ENCODE measurements at places on chromosomes 16 and 17.

DNA sequence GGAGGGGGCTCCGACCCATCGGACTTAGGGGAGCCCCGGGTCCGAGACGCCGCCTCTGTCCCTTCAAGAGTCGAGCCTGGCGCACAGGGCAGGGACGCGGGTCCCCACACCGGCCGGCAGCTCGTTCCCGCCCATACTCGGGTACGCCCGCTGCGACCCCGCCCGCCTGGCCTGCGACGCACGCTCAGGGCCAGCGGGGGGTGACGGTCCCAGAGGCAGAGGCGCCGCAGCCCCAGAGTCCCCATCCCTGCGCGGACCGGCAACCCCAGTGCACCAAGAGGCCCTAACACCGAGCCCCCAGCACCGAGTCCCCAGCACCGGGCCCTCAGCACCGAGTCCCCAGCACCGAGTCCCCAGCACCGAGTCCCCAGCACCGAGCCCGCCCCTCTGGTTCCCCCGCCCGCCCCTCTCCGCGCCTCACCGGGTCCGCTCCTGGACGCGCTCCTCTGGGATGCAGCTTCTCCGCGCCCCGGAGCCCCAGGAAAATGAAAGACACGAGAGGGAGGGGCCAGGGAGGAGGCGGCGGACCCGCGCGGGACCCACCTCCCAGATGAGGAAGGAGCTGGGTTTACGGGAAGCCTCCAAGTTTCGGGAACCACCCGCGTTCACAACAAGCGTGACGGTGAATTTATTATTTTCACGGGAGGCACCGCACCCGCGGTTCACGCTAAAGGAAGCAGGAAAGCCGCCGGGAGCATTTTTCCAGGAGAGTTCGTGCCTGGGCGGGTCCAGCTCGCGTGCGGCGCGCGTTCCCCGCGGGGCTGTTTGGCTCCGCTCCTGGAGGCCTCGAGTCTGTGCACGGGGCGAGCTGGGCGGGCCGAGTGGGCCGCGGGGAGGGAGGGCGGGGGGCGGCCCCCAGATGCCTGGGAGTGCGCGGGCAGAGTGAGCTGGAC lies at the start of gene SECTM1:
Gene SECTM1, minus strand, starts transcription at position 488 of the 893 bp plus-strand sequence. CDS start 6,526 bp downstream, outside the sequence.
- DNase-seq, result no peak

- peak; percentile 76 for DNase-seq
Observed at GRCh38 chr16:68074850-68075555, 10.2 kb upstream of the NFATC3 start.

GRCh38 chr17:35489944-35490343 lies 41.4 kb upstream of the SLFN13 start:
- DNase-seq, result no peak

GRCh38 chr17:67322042-67322787 lies 44.2 kb downstream of the PSMD12 start:
- DNase-seq, result no peak

DNA sequence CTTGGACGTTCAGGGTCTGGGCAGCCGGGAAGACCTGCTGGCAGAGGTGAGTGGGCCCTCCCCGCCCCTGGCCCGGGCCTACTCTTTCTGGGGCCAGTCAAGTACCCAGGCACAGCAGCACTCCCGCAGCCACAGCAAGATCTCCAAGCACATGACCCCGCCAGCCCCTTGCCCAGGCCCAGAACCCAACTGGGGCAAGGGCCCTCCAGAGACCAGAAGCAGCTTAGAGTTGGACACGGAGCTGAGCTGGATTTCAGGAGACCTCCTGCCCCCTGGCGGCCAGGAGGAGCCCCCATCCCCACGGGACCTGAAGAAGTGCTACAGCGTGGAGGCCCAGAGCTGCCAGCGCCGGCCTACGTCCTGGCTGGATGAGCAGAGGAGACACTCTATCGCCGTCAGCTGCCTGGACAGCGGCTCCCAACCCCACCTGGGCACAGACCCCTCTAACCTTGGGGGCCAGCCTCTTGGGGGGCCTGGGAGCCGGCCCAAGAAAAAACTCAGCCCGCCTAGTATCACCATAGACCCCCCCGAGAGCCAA lies 8.6 kb upstream of the ABCC3 start:
- DNase-seq, result peak; percentile 47

GRCh38 chr17:10251212-10251948 lies 53.0 kb upstream of the GAS7 start:
- no peak for DNase-seq

- no peak for DNase-seq
Observed at GRCh38 chr16:11078812-11079459, 134.6 kb downstream of the CLEC16A start.

DNA sequence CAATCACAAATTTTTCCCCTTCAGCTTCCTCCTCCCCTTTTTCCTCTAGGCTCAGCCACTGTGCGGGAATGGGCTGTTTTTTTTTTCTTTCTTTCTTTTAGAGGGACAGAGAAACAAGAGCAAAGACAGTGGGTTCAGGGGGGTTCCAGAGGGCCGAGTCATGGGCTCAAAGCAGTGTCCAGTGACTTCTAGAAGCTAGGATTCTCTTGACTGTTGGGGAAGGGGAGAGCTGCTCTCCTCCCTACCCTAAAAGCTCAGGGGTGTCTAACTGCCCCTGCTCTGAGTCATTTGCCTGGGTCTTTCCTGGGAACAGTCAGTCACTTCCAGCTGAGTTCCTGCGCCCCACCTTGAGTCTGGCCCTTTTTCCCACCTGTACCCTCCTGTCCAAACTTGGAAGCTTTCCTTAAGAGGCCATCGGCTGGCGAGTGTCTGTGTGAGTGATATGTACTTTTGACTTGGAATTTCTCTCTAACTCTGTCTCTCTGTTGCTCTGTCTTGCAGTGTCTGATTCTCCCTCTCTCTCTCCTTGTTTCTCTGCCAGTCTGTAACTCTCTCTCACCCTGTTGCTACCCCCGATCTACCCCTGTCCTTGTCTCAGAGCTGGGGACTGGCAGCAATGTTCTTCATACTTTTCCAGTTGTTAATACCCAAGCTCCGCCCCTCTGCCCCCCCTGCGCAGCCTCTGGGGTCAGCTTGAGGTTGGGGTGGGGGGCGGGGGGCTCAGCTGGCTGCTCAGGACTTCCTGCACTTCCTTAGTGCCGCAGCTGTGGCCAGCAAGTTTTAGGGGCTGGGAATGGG lies 2.4 kb downstream of the THRA start:
- DNase-seq, result no peak

- DNase-seq, result no peak
Observed at GRCh38 chr16:51409001-51409675, 258.1 kb upstream of the SALL1 start.

- no peak for DNase-seq
Observed at GRCh38 chr16:57518520-57518919, 17.9 kb downstream of the CCDC102A start.

DNA sequence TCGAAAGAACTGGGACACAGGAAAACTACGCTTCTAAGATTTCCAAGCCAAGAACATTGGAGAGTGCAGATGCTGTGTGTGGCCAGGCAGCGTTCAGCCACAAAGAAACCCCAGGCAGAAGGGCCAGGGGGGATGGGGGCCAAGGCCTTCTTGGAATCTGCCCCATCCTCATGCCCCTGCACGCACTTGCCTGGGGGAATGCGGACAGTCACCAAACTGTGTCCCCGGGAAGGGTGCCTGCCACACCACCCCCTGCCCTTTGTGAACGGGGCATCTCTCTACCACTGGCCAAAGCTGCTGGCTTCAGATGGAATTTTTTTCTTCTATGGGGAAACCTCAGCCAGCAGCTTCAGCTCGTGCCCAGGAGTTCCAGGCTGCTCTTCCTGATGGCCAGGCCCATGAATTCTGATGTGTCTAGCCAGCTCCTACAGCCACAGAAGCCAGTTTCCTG lies 32.0 kb upstream of the DNAH17 start:
- DNase-seq, result no peak

GRCh38 chr17:79087428-79088143 lies 13.0 kb downstream of the ENGASE start:
- peak; percentile 79 for DNase-seq

DNA sequence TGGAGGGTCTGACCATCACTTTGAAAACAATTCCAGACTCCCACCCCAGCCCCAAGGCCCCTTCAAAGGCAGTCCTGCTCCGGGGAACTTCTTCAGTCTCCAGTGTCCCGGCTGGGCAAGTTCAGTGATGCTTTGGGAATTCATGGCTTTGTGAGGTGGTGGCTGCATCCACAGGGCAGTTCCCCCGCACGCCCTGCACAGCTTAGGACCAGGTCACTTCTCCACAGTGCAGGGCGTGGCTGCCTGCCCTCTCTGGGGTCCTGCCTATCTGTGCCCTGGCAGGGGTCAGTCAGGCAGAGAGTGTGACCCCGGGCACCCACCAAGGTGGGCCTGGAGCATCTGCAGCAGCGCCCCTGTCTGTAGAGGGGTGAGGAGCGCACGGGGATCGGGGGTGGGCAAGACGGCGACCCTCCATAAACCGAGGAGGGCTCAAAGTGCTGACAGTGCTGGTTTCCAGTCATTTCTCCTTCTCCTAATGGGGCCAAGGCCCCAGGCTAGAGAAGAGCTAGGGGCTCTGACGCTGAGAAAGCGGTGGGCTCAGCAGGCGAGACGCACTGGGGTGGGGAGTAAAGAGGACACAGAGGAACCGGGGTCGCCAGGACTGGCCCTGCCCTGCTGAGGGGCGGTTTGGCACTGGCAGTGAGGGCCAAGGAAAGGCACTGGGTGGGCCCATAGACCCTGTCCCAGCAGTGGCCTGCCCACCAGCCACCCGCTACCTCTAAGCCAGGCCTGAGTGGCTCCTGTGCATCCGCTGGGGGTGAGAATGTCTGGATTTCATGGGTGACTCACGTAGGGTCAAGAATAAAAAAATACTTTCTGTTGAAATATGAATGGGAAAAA lies 4.2 kb upstream of the ARHGAP27 start:
- no peak for DNase-seq

DNA sequence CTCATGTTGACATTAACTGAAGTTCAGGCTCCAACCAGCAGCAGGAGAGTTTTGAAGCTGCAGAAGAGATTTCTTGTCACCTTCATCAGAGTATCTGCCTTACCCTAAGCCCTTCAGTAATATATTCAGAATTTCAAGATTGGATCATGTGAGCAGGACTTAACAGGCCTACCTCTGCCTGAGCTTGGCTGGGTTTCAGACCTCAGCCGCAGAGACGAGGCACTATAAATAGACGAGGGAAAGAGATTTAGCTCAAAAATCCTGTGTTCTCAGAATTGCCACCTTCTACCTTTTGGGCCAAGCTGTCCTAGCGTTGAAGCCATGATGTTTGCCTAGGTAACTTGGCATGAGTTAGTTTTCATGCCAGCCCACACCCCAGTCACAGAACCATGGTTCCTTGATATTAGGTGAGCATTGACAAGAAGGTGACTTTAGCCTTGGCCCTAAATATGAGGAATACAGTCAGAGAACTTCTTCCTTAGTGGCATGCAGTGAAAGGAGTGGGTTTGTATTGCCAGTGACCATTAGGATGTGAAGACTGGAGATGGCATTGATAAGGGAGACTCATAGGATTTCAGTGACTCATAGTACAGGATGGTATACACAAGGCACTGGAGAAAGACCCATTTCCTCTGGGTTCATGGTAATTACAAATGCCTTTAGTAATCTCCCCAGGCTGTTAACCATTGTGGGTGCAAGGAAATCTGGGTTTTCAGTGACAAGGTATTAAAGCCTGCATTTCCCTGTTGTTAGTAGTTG lies 224.3 kb downstream of the MSI2 start:
- DNase-seq, result no peak

DNA sequence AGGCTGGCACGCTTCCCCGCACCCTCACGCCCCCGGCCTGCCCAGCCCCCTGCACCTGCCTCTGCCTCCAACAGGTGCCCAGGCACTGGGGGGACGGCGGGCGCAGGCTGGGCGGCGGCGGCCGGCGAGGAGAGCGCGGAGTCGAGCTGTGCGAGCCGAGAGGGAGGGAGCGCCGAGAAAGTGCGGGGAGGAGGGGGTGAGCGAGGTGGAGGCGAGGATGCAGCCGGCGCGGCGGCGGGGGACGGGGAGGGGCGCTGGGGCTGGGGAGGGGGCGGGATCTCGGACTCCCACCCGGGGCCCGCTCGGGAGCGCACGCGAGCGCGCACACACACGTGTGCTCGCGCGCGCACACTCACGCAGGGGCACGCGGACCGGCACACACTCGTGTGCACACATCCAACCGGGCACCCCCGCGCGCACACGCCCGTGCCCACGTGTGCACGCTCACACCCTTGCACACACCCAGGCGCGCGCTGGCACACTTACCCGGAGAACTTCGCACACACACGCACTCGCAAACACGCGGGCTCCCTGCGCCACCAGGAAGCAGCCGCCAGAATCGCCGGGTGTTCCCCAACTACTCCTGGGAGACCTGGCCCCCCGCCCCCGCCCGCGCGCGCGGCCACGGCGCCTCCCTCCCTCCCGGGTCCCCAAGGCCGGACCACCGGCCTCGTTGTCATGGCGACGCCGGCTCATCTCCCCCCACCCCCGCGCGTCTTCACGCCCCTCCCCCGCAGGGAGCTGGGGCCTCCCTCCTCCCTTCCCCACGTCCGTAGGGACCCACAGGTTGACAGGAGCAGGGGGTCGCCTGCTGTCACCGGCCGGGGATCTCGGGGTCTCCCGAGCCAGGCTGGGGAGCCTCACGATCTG lies at the start of gene DOC2A:
Gene DOC2A, minus strand, starts transcription at position 184 of the 870 bp plus-strand sequence. CDS start 805 bp downstream, outside the sequence.
- DNase-seq, result no peak

- no peak for DNase-seq
Observed at GRCh38 chr16:4746991-4747574, 12.7 kb downstream of the DNAAF8 start.

GRCh38 chr17:9056566-9056965 lies 35.3 kb downstream of the NTN1 start:
- no peak for DNase-seq

GRCh38 chr17:2277429-2278170 lies 26.0 kb downstream of the SMG6 start:
- DNase-seq, result no peak

- DNase-seq, result no peak
Observed at GRCh38 chr17:55152236-55152635, 112.5 kb upstream of the HLF start.

DNA sequence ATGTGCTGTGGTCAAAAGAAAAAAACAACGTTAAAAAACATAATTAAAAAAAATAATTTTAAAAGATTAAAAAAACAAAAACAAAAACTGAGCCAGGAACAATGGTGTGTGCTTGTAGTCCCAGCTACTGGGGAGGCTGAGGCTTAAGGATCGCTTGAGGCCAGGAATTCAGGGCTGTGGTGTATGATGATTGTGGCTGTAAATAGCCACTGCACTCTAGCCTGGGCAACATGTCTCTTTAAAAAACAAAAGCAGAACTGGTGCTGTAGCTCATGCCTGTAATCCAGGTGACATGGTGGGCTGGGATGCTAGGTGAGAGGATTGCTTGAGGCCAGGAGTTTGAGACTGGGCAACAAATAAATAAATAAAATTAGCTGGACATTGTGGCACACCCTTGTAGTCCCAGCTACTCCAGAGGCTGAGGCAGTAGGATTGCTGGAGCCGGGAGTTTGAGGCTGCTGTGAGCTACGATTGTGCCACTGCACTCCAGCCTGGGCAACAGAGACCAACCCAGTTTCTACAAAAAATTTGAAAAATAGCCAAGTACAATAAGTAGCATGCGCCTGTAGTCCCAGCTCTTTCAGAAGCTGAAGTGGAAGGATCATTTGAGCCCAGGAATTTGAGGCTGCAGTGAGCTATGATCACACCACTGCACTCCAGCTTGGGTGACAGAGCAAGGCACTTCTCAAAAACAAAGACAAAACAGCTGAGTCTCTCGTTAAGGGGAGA lies 43.6 kb downstream of the NFATC3 start:
- no peak for DNase-seq

- no peak for DNase-seq
Observed at GRCh38 chr17:3542410-3543088, 15.1 kb downstream of the TRPV3 start.

GRCh38 chr16:56338566-56339318 lies 86.6 kb downstream of the AMFR start:
- no peak for DNase-seq
